Fibroblast of lung (primary cell): ENCODE measurements at places on chromosomes 6 and 20. TPM values are rescaled to one million over a fixed set of nuclear protein-coding genes. Genes with fewer than 3 reads are reported as not detected.

The LRFN2 gene
- polyA plus RNA-seq = not detected in 2 replicates

The TRIM10 gene
- not detected in 2 replicates for polyA plus RNA-seq

The DEFB114 gene
- polyA plus RNA-seq = not detected in 2 replicates

The PSORS1C1 gene
- 0.40 and 0.41 TPM in 2 replicates for polyA plus RNA-seq

The TRIM15 gene
- polyA plus RNA-seq = not detected in 2 replicates

The DEFB125 gene
- polyA plus RNA-seq = not detected in 2 replicates

The LBP gene
- polyA plus RNA-seq = 0.08 TPM in 1 of 2 replicates, not detected in the other

The TBX18 gene
- 2.2 and 2.4 TPM in 2 replicates for polyA plus RNA-seq

The EFCAB8 gene
- not detected in 2 replicates for polyA plus RNA-seq

The TSBP1 gene
- not detected in 2 replicates for polyA plus RNA-seq

The TGM3 gene
- polyA plus RNA-seq = not detected in 2 replicates

DNA sequence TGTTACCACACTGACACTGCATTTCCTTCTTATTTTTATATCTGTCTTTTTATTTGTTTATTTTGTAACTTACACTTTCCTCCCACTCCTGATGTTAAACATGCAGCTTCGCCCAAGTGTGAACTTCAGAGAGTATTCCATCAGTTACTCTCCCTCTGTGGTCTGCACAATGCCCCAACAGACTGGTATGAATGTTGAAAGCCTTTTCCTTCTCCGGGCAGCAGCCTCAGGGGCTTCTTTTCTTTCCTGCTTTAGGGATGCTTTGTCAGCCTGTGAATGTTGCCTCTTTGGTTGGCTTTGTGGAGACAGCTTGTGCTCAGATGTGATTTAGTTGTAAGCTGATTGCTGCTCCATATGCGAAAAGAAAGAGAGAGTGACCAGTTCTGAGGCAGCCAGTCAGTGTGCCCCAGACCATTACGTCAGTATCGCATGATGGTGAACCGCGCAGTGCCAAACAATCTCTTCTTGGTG lies 44.0 kb downstream of the SMPDL3A start:
- peak; percentile 59 for DNase-seq
- H3K4me1 ChIP-seq = no peaks in the 10 kb centered on the region
- peaks cover 3% of the 10 kb centered on the region for H3K27me3 ChIP-seq
- no peaks in the 10 kb centered on the region for H3K36me3 ChIP-seq

DNA sequence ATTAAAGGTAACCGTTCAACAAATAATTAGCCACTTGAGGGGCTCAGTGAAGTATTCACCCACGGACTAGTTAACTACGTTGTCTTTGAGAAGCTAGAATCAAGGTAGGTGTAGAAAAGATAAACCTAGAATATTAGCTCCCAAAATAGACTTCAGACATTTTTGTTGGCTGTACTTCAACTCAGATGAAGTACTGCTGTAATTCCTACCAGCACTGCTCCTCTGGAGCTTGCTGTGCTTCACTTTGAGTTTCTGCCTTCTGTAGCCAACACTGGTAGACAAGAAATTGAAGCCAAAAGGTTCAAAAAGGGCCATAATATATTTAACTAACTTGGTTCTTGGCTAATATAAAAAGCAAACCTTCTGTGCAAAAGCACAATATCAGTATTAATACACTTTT lies 18.8 kb upstream of the SDHAF4 start:
- no peaks in the 10 kb centered on the region for H3K4me1 ChIP-seq
- H3K4me3 ChIP-seq = no peak overlapping the region
- no peaks in the 10 kb centered on the region for H3K27me3 ChIP-seq
- H3K27ac ChIP-seq = no peak overlapping the region
- DNase-seq = no peak

DNA sequence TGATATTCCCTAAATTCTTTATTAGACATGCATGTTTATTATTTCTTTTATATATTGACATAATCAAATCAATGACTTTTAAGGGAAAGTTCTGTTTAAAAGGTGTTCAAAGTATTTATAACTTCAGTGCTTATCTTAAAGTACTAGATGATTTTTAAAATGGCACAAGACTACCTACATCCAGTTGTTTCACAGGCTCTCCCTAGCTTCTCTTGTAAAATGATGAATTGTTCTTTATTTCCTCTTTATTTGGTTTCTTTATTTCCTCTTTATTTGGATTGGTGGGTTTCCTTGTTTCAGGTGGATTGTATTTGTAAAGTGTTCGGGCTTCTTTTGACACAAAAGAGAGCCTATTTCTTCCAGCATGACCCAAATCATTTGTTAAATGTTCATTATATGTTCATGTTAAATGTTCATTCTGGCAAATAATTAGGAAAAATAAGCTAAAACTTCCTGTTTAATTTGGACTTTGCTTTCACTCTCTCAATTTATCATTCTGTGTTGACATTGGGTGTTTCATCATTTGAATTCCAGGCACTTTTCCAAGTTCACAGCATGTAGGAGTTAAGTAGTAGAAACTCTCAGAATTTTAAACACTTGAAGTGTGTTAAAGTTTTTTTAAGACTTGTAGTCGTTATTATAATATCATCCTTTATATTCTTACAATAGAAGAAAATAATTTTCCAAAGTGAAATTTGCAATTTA lies 24.6 kb downstream of the MLIP start:
- H3K27ac ChIP-seq = no peak overlapping the region
- H3K4me1 ChIP-seq = no peaks in the 10 kb centered on the region
- no peaks in the 10 kb centered on the region for H3K27me3 ChIP-seq
- DNase-seq = peak; percentile 79
- no peak overlapping the region for H3K4me3 ChIP-seq

GRCh38 chr20:3740615-3741301 lies 8.3 kb downstream of the HSPA12B start:
- no peaks in the 10 kb centered on the region for H3K36me3 ChIP-seq
- H3K27ac ChIP-seq = no peak overlapping the region
- no peaks in the 10 kb centered on the region for H3K4me1 ChIP-seq

DNA sequence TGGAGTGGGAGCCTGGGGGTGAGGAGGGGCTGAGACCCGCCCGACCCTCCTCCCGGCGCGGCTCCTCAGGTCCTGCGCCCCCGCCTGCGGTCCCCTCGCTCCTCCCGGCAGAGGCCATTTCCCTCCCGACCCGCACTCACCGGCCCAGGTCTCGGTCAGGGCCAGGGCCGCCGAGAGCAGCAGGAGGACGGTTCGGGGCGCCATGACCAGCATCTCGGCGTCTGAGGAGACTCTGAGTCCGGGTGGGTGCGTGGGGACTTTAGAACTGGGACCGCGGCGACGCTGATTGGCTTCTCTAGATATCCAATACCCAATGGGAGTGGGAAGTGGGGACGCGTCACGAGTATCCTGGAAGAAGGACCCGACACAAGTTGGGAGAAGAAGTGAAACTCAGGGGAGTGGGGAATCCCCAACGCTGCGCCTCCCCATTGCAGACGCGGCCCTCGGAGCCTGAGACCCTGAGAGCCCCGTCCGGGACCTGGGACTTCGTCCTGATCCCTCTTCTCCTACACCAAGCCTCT lies at the start of gene HLA-B:
TSS of gene HLA-B (minus strand) at position 234 of the 521 bp plus-strand sequence. CDS start at position 213, 21 bp downstream.
- H3K4me1 ChIP-seq = peaks cover 13% of the 10 kb centered on the region
- H3K36me3 ChIP-seq = peaks cover 8% of the 10 kb centered on the region
- H3K27me3 ChIP-seq = no peaks in the 10 kb centered on the region
- H3K4me3 ChIP-seq = peak within 1 kb of the TSS; percentile 55
- DNase-seq = peak; percentile 78

- no peak overlapping the region for H3K27ac ChIP-seq
- DNase-seq = peak; percentile 6
- no peaks in the 10 kb centered on the region for H3K36me3 ChIP-seq
- no peaks in the 10 kb centered on the region for H3K27me3 ChIP-seq
Measured at GRCh38 chr20:16407251-16408067, 165.8 kb downstream of the KIF16B start.

GRCh38 chr6:148143771-148144170 lies 198.9 kb upstream of the SASH1 start:
- H3K4me3 ChIP-seq = no peak overlapping the region
- no peak for DNase-seq
- H3K27me3 ChIP-seq = no peaks in the 10 kb centered on the region
- H3K4me1 ChIP-seq = no peaks in the 10 kb centered on the region
- H3K36me3 ChIP-seq = no peaks in the 10 kb centered on the region

DNA sequence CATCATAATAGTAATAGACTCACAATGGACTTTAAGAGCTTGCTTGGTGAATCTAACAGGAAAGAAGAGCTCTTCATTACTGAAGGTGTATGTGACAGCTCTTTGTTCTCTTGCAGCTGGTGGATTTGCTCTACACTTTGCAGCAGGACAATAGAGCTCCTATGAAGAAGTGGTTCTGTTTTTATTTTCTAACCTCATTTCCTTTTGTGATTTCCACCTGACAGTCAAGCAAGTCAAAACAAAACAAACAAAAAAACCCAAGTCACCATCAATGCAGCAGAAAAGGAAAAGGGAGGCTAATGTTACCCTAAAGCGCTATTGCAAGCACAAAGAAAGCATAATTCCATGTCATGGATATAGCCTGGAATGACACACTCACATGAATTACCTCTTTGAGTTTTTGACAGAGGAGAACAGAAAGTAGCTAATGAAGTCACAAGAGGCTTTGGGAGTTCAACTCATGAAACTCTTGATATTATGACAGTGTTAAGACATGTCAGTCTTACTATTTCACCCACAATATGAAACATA lies 1188.1 kb downstream of the EPHA7 start:
- H3K27ac ChIP-seq = no peak overlapping the region
- no peaks in the 10 kb centered on the region for H3K27me3 ChIP-seq
- no peaks in the 10 kb centered on the region for H3K4me1 ChIP-seq
- no peak for DNase-seq

DNA sequence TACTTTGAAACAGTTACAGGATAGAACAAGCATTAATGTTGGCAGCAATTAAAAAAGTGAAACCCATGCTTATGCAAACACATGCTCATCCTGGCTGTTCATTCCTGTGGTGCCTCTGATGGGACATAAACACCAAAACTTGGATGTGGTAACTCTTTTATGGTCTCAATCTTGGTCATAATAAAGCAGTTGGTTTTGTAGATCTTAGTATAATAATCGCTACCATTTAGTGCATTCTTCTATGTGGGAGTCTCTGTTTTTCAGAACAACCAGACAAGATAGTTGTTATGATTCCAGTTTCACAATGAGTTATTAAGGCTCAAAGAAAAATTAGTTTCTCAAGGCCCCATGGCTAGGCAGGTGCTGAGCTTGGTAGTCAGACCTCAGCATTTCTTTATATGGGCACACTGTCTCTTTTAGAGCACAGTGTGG lies 184.0 kb downstream of the UTRN start:
- no peak overlapping the region for H3K27ac ChIP-seq
- no peak for DNase-seq
- H3K36me3 ChIP-seq = no peaks in the 10 kb centered on the region

GRCh38 chr6:108673602-108674001 lies 112.9 kb downstream of the FOXO3 start:
- H3K27ac ChIP-seq = no peak overlapping the region
- no peaks in the 10 kb centered on the region for H3K36me3 ChIP-seq
- H3K27me3 ChIP-seq = no peaks in the 10 kb centered on the region
- H3K4me1 ChIP-seq = peaks cover 23% of the 10 kb centered on the region
- DNase-seq = no peak

GRCh38 chr6:139567095-139567494 lies 192.6 kb upstream of the CITED2 start:
- H3K36me3 ChIP-seq = no peaks in the 10 kb centered on the region
- H3K4me1 ChIP-seq = peaks cover 12% of the 10 kb centered on the region
- no peaks in the 10 kb centered on the region for H3K27me3 ChIP-seq
- H3K27ac ChIP-seq = no peak overlapping the region

- no peak overlapping the region for H3K27ac ChIP-seq
- no peaks in the 10 kb centered on the region for H3K36me3 ChIP-seq
- no peak for DNase-seq
- no peaks in the 10 kb centered on the region for H3K27me3 ChIP-seq
Measured at GRCh38 chr20:58403272-58403671, 14.2 kb downstream of the VAPB start.

DNA sequence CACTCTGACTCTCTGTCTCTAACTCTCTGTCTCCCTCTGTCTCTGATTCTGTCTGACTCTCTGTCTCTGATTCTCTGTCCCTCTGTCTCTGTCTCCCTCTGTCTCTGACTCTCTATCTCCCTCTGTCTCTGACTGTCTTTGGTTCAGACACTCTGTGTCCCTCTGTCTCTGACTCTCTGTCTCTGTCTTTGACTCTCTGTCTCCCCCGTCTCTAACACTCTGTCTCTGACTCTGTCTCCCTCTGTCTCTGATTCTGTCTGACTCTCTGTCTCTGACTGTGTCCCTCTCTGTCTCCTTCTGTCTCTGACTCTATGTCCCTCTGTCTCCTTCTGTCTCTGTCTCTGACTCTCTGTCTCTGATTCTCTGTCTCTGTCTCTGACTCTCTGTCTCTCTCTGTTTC lies 21.7 kb upstream of the NOL4L start:
- no peaks in the 10 kb centered on the region for H3K36me3 ChIP-seq
- H3K4me3 ChIP-seq = no peak overlapping the region
- no peak for DNase-seq
- peaks cover 30% of the 10 kb centered on the region for H3K27me3 ChIP-seq

GRCh38 chr6:82617648-82618047 lies 254.0 kb downstream of the TPBG start:
- H3K27ac ChIP-seq = no peak overlapping the region
- H3K4me1 ChIP-seq = no peaks in the 10 kb centered on the region
- H3K27me3 ChIP-seq = no peaks in the 10 kb centered on the region
- no peaks in the 10 kb centered on the region for H3K36me3 ChIP-seq
- H3K4me3 ChIP-seq = no peak overlapping the region

DNA sequence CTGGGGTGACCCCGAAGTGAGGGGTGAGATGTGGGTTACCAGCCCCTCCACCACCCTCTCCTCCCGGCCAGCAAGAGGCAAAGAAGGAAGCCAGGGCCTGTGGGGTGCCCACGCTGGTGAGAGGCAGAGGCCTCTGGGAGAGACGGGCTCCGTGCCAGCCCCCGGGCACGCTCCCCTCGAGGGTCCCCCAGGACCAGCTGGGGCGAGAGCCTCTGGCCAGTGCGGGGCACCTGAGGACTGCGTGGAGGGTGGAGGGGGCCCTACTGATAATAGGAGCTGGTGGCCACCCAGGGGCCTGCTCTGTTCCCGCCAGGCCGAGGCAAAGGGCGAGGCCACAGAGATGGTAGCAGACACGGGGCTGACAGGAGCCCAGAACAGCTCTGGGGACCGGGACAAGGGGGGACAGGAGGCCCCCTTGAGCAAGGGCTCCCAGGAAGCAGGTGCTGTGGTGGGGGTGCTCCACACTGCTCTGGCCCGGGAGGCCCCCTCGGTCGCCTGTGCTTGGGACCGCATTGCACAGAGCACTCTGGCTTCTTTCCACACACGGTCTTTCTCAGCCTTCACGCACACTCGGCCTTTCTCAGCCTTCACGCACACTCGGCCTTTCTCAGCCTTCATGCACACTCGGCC lies 226.9 kb downstream of the TTLL2 start:
- no peaks in the 10 kb centered on the region for H3K4me1 ChIP-seq
- no peaks in the 10 kb centered on the region for H3K36me3 ChIP-seq
- no peaks in the 10 kb centered on the region for H3K27me3 ChIP-seq
- H3K4me3 ChIP-seq = no peak overlapping the region
- DNase-seq = no peak

GRCh38 chr6:143385636-143386035 lies 64.9 kb downstream of the ADAT2 start:
- no peak overlapping the region for H3K4me3 ChIP-seq
- H3K36me3 ChIP-seq = no peaks in the 10 kb centered on the region
- H3K27ac ChIP-seq = no peak overlapping the region
- DNase-seq = no peak
- no peaks in the 10 kb centered on the region for H3K4me1 ChIP-seq

GRCh38 chr6:53189554-53189953 lies 40.9 kb upstream of the GCM1 start:
- H3K27me3 ChIP-seq = no peaks in the 10 kb centered on the region
- peak; percentile 96 for DNase-seq
- no peak overlapping the region for H3K27ac ChIP-seq
- H3K4me1 ChIP-seq = no peaks in the 10 kb centered on the region
- no peak overlapping the region for H3K4me3 ChIP-seq
